ENCODE measurements at places on chromosomes 4 and X.

GRCh38 chr4:106981431-106981830, 54.7 kb downstream of the DKK2 start:
- DNase-seq, result no peak

DNA sequence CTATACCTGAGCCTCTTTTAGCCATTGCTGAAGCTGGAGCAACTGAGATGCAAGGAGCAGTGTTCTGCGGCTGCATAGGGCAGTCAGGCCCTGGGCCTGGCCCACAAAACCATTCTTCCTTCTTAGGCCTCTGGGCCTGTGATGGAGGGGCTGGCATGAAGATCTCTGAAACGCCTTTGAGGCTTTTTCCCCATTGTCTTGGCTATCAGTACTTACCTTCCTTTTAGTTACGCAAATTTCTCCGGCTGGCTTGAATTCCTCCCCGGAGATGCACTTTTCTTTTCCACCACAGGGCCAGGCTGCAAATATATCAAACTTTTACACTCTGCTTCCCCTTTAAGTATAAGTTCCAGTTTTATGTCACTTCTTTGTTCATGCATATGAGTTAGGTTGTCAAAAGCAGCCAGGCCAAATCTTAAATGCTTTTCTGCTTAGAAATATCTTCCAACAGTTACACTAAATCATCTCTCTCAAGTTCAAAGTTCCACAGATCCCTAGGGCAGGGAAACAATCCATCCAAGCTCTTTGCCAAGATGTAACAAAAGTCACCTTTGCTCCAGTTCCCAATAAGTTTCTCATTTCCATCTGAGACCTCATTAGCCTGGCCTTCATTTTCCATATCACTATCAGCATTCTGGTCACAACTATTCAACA, 194.4 kb upstream of the PCDH7 start:
- DNase-seq, result no peak

- DNase-seq, result no peak
Measured at GRCh38 chr4:5110901-5111300, 59.6 kb downstream of the STK32B start.

DNA sequence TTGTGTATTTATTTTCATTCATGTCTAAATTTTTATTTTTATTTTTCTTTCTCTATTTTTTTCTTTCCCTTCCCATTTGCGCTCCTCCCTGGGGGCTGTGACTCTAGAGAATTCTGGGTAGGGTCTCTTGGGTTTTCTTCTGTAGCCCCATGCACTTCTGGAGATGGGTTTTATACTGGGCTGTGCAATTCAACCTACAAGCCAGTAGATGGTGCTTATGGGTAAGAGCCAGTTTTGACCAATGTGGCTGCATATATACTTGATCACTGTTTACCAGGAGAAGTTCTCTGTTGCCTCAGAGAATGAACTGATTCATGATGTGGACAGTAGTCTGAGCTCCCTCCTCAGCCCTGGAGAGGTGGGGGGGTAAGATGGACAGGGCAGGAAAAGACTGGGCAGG, 614.6 kb downstream of the PCDH19 start:
- DNase-seq, result no peak

DNA sequence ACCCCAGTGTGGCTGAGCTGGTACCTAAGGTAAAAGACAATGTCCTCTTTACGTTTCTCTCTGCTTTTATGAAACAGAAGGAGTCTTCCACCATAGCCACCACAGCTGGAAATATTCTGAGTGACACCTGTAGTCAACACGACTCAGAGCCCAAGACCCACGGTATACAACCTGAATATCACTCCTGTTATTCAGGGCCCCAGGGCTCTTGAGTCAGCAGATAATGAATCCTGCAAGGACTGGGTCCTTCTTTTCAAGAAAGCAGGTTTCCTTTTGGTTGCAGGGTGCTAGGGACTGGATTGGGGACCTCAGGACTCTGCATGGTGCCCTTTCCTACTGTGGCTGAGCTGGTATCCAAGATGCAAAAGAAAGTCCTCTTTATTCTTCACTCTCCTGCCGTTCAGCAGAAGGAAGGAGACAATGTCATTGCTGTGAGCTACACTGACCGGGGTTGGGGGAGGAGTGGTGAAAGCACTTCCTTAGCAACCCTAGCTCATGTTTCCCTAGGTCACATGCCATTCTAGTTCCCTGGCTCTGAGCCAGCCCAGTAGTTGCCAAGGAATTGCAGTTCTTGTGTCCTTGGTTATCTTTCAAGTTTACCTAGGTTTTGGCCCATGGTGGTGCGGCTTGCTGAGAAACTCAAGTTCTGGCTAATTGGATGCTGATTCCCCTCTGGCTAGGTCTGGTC, 23.7 kb upstream of the UNC5C start:
- no peak for DNase-seq

DNA sequence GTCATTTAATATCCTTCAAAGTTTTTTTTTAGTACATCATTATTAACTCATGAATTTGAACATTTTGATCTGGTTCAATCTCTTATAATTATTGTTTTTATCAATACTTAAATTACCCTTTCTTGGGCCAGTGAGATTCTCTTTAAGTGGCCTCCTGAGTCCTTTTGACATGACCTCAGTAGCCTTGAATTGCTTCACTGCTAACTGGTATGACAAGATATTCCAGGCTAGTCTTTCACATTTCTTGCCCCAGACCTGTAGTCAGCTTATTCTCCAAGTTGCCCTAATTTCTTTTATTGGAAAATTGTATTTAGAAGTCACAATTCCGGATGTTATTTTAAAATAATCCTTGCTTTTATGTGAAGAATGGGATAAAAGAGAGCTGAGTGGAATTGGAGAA, 35.4 kb upstream of the FBXW7 start:
- DNase-seq, result no peak

DNA sequence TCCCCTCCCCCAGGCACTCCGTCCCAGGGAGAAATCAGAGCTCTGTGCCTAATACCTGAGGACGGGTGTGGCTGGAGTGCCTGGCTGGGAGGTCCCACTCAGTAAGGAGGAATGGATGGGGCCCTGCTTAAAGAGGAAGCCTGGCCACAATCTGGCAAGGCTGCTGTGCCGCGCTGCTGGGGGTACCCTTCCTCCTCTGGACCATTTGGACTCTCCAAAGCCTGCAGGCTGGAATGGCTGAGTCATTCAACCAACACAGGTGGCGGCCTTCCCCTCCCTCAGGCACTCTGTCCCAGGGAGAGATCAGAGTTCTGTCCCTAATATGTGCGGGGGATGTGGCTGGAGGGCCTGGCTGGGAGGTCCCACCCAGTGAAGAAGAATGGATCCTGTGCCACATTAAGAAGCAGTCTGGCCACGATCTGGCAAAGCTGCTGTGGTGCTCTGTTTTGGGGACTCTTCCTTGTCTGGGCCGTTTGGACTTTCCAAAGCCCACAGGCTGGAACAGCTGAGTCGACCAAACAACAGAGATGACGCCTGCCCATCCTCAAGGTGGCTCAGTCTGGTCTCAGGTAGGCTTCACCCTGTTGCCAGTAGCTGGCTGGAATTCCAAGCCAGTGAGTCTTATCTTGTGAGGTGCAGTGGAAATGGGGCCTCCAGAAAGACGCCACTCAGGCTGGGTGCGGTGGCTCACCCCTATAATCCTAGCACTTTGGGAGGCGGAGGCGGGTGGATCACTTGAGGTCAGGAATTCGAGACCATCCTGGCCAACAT, 127.3 kb upstream of the HUWE1 start:
- no peak for DNase-seq

DNA sequence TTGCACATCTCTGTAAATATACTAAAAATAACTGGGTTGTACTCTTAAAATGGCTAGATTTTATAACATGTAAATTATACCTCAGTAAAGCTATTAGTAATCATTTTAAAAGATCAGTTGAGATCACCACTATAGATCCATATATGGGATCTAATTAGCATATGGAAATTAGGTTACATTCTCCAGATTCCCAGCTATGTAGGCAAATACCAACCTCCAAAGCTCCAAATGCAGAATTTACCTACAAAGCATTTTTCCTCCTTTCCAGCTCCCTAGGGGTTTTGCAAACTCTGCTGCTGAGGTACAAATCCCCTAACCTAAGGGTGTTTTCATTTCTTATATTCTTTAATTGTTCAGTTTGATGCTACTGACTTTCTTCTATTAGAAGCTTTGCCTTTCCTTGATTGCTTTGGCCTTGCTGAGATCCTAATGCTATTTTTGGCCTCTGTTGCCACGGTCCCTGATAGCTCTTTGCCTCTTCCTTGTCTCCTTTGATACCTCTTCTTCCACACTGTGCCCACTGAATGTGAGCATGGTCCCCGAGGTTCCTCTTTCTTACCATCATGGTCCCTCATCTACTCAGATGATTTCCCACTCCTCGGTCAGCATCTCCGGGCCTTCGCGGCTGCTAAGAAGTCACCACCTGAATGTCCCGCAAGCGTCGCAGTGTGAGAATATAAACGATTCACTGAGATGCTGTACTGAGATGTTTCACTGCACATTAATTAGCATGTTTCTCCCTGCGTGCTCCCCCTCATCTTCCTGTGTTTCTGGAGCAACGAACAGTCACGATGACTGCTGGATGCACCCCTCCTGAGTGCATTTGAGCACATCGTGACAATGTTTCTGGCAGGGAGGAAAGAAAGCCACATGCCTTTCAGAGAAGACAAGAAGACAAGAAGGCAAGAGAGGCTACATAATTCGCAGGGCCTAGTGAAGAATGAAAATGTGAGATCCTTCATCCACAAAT, 23.8 kb downstream of the ENPP6 start:
- DNase-seq, result no peak

DNA sequence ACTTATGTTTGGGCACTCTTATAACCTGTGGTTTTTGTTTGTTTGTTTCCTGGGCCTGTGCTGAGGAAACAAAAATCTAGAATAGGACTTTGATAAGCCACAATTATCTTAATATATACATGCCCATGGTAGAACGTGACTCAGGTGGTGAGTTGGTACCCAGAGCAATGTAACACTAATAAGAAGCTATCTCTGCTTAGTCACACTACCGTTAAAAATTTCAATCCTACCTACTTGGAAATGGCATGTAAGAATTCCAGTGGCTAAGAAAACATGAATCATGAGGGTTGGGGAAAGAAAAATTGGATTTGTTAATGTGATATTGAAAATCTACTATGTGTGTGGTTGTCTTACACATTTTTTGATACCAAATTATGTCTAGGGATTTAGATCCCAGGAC, 30.5 kb upstream of the ADGRG2 start:
- no peak for DNase-seq

DNA sequence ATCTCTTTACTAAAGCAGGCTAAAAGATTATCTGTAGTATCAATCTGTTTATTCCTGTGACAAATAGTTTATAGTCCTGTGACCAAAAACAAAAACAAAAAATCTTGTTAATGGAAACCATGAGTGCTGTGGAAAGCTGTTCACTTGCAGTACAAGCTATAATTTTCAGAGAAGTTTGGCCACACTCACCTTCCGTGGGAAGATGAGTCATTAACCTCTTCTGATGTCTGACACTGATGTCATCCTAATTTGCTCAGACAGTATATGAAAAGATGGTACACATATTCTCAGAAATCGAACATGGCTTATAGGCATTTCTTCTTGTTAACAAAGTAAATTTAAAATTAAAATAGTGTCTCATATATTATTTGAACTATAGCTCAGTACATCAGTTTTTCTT, 19.9 kb upstream of the ENPP6 start:
- DNase-seq, result no peak

- DNase-seq, result no peak
Measured at GRCh38 chrX:107542500-107542899, 85.8 kb upstream of the PRPS1 start.

- DNase-seq, result no peak
Measured at GRCh38 chr4:93407493-93408275, 420.9 kb upstream of the ATOH1 start.

- no peak for DNase-seq
Measured at GRCh38 chr4:122218762-122219161, 66.6 kb downstream of the BLTP1 start.

DNA sequence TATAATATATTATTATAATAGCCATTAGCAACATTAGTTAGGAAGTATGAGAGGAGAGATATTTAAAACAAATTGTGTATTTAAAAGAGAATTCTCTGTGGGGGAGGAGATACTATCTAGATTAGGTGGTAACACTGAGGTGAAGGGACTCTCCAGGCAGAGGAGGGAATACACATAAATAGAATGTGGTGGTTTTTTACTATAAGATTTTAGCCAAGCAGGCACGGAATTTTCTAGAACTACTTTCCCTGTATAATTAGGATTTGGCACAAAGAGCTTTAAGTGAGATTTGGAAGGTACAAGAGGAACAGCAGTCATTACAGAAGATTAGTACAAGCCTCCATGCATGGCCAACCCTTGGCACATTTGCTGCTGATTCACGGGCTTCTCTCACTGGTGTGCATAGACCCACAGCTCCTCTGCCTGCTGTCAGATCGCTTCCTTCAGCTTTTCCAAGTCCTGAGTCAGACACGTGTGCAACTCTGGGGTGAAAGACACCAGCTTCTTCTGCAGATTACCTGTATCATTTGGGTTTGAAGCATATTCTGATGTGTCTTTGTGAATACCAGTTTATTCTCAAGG, 685.5 kb downstream of the KCTD8 start:
- no peak for DNase-seq
